ENCODE measurements at places on chromosomes 13 and 19.

DNA sequence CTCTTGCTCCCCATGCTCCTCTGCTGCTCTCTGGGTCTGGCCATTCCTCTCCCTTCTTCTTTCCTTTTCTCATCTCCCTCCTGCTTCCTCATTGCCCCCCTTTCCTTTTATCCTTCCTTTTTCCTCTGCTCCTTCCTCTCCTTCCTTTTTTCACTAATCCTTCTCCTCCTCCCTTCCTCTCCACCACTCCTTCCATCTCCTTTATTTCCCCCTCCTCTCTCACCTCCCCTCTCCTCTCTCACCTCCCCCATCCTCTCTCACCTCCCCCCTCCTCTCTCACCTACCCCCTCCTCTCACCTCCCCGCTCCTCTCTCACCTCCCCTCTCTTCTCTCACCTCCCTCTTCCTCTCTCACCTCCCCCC lies 13.6 kb downstream of the ARHGEF1 start:
- no peak for DNase-seq

DNA sequence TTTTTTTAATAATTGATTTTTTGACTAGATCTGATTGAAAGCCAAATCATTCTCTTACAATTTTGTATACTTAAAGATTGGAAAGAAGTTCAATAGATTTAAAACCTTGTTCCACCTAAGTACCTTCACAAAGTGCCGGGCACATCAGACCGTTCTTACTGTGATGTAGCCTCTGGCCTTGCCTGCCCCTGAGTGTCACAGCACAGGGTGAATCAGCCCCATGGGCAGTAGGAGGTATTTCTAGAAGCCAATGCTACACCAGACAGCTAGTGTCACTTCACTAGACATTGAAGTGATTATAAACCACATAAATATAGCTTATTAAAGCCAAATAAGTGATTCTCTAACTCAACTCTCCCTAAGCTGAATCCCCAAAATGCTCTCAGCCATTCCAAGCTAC lies 131.3 kb downstream of the LACC1 start:
- no peak for DNase-seq

DNA sequence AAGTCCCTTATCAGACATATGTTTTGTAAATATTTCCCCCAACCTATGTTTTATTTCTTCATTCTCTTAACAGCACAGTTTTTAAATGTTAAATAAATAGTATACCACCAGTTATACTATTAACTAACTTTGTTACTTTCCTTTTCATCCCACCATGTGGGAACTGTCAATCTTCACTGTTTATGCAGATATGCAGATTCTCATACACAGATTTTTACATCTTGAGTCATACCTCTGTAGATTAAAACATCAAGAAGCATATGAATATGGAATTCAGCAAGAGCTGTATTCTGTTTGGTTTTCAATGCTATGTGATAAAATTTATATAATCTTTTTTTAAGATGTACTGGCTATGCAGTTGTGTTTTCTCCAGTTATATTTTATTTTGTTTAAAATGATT lies 566.3 kb downstream of the LIG4 start:
- DNase-seq = no peak

- peak; percentile 61 for DNase-seq
These were observed 2.0 kb downstream of the CIC start for GRCh38 chr19:42271045-42271419.

DNA sequence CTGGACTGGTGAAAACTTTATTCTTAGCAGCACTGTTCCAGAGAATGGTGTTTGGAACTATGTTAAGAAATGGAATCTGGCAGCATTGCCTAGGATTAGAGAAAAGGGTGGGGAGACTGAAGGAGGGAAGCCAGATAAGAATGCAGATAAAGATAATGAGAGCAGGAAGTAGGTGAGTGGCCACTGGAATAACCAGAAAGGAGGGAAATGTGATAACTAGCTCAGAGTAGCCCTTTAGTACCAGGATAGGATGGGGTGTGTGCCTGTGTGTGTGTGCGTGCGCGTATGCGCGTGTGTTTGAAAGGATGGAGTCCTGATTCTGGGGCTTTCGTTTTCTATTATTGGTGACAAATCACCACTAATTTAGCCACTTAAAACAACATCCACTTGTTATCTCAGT lies 33.4 kb upstream of the FRY start:
- no peak for DNase-seq

GRCh38 chr13:53201454-53202225 lies 173.0 kb downstream of the OLFM4 start:
- no peak for DNase-seq

- no peak for DNase-seq
These were observed 550 bp upstream of the OLFM4 start for GRCh38 chr13:53028063-53028462.

DNA sequence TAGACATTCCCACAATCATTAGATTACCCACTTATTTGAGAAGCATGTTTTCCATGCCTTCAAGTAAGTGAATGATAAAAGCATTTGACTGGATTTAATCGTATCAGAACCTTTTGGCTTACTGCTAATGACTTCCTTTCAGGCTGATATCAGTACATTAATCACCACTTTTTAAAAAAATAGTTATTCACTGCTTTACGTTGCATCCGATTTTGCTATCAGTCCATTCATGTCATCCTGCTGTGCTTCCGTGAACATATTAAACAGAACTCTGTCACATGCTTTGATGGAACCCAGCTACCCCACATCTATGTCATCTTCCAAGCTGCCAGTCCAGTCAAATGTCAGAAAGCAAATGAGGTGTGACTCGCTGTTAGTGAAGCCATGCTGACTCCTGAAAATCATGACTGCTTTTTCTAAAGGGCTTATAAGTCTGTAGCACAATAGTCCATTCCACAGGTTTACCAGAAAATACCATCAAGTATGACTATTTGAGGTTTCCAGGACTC lies 440.9 kb downstream of the IRS2 start:
- DNase-seq = no peak

DNA sequence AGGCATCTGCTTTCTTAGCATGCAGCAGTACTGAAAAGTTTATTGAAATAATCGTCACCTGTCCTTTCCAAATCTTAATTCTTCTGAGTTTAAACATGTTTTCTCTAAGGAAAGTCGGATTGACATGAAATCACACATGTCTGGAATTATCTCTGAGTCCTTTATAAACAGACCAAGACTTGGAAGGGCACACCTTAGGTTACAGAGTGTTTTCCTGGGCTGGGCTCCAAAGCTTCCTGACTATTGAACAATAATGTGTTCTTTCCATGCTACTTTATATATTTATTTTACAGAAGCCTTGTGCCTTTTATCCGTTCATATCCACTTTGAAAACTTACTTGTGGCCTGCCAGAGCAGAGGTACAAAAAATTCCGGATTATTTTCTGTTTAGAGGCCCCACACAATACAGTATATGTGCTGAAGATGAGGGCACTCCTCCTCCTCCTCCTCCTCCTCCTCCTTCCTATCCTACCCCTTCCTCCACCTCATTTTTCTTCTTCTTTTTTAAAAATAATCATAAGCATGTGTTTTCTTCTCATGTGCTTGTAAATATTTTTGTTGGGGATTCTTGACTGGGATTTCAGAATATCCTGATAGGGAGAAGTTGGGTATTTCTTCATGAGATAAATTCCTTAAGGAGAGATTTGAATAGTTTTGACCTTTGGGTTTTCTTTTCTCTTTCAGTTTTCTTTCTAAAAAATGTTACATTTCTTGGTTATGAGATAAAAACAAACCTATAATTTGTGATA lies 52.3 kb downstream of the LRCH1 start:
- no peak for DNase-seq

- no peak for DNase-seq
These were observed 83.2 kb upstream of the MCF2L start for GRCh38 chr13:112885782-112886268.

DNA sequence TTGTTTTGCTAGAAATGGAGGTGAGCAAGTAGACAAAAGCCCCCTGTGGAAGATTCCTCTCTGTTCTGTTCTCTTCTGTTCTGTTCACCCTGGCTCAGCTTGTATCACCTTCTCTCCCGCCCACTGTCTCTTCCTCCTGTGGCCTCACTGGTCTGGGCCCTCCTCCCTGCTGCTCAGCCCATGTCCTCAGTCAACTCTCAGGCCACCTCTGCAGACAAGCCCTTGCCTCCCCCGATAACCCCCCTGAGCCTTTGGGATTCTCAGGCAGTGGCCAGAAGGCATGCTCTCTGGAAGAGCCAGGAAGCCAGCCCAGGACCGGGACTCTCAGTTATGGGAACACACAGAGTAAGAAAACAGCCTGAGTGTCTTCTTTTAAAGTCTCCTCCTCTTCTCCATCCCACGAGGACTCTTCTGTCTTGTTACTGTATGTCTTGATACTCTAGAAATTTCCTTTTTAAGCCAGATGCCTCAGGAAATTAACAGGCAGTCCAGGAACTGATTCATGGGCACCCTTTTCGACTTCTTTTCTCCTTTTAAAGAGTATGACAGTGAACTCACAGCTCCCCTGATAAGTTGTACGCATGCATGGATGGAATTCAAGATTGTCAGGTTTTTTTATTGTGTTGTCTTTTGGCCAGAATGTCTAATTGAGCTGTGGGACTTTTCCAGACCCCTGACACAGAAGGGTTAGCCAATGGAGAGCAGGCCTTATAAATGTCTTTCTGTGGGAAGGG lies 33.7 kb downstream of the SHISA2 start:
- no peak for DNase-seq

GRCh38 chr19:50814883-50815282 lies 8.7 kb downstream of the KLK1 start:
- no peak for DNase-seq

GRCh38 chr13:49610176-49610575 lies 18.1 kb upstream of the ARL11 start:
- DNase-seq = no peak

DNA sequence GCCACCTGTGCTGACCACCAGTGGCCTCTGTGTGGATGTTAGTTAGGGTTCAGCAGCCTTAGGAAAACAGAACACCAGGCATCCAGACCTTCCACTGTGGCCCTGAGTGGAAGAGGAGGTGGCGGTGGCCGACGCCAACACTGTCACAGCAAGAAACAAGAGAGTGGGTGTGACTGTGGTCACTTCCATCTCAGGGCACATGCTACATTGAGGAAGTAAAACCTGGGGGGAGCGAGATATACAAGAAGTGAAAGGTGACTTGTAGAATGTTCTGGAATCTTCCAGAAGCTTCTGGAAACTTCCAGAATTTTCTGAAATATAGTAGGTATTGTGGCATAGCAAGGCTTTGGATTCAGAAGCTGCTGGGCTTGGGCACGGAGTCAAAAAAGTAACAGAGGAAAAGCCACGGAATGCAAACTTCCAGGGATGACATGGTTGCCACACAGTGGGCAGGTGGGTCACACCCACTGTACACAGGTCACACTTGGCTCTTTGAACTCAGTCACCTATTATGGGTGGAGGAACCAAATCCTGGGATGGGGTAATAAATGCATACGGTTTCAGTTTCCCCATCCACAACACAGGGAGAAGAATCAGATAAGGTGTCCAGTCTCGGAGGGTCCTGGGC lies 24.3 kb downstream of the GNG7 start:
- no peak for DNase-seq

GRCh38 chr19:49597703-49597974 lies 6.7 kb downstream of the PRR12 start:
- no peak for DNase-seq

DNA sequence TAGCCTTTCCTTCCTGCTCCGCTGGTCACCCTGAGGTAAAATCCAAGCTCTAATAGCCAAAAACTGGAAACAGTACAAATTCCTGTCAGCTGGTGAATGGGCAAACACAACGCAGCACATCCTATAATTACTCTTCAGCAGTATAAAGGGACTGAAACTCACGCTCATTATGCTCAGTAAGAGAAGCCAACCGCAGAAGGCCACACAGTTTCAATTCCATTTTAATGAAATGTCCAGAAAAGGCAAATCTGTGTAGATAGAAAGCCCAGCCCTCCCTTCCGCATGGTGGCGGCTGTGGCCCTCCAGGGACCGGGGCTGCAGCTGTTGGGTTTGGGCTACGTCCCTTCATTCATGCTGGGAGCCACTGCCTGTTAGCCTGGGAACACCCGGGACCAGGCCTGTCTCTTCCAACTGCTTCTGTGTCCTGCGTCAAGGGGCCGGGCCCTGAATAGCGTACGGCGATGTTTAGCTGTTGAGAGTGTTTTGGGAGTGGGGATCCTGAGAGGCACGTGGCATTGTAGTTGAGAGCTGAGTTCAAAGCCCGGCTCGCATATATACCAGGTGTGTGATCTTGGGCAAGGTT lies 23.5 kb downstream of the NKPD1 start:
- no peak for DNase-seq

DNA sequence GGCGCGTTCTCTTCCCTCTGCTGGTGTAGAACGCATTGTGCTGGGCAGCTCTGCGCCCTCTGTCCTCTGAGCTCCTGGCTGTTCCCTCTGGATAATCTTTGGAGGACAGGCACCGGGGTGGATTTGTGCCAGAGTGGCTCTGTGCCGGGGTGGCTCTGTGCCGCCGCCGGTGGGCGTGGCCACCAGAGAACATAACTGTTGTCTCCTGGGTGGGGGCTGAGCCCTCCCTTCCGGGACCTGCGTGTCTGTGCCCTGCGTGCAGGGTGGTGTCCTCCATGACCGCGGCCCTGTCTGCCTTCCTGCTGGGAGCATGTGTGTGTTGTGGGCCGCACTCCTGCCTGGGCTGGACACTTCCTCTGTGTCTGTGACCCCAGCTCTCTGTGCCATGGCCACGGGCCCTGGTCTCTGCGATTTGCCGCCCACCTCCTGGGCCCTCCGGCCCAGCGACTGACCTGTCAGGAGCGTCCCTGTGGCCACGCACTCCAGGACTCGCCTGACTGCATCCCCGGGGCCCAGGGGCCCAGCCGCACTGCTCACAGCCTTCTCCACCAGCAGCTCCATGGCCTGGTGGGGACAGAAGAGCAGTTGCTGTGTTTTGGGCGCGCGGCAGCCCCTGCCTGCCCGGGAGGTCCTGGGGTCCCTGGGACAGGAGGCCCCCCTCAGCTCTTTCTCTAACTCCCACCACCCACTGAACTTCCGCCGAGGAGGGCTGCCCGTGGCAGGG lies 22.4 kb upstream of the MATK start:
- DNase-seq = no peak

- DNase-seq = no peak
These were observed 11.3 kb upstream of the PLA2G4C start for GRCh38 chr19:48121909-48122371.

- DNase-seq = peak; percentile 34
These were observed 931 bp downstream of the USP12 start for GRCh38 chr13:27170516-27171243.
